ENCODE measurements at places on chromosomes 2 and 18.

DNA sequence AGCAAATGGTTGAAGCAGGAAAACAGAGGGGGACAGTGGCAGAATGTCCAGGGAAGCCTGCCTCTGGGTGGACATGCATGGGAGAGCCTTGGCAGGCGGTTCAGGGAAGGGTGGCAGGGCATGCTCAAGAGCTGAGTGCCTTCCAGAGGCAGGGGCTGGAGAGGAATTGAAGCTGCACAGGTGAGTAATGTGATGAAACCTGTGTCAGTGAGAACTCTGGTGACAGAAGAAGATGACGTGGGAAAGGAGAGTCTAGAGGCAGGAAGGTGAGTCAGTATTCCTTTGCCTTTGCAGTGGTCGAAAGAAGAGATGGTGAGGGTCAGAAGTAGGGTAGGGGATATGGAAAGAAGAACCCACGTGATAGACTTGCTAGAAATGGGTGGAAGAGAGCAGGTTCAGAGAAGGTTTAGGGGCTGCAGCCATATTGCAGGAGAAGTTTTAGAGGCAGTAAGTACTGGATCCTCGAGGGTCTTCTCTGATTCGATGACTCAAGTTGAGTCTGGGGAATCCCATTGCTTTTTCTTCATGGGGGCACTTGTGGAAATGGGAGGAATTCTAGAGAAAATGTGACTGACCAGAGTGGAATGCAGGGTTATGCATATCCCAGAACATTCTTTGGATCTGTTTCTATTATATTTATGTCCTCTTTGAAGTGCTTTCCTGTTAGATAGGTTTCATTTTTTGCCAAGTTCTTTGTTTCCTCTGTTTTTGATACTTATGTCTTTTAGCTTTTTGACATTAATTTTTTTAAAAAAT, 37.4 kb downstream of the TMEM87B start:
- DNase-seq: peak; percentile 83

- DNase-seq: no peak
These were observed 359.4 kb downstream of the PTPRM start for GRCh38 chr18:7926526-7926925.

GRCh38 chr2:133624551-133624950, 56.3 kb upstream of the NCKAP5 start:
- no peak for DNase-seq

DNA sequence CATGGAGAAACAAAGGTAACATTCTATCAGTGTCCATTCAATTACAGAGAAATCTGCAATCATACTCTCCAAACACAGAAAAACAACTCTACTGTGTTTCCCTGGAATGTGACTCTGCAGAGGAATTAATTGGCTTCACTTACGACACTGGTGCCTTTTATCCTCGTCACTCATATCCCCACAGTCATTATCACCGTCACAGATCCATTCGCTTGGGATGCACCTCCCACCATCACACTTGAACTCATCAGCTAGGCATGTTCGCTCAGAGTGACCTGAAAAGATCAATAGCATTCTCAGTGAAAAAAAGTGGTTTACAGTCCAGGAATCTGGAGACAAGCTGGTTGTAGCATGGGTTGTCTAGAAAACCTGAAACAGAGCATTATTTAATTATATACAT, 124.3 kb downstream of the DHRS9 start:
- no peak for DNase-seq

DNA sequence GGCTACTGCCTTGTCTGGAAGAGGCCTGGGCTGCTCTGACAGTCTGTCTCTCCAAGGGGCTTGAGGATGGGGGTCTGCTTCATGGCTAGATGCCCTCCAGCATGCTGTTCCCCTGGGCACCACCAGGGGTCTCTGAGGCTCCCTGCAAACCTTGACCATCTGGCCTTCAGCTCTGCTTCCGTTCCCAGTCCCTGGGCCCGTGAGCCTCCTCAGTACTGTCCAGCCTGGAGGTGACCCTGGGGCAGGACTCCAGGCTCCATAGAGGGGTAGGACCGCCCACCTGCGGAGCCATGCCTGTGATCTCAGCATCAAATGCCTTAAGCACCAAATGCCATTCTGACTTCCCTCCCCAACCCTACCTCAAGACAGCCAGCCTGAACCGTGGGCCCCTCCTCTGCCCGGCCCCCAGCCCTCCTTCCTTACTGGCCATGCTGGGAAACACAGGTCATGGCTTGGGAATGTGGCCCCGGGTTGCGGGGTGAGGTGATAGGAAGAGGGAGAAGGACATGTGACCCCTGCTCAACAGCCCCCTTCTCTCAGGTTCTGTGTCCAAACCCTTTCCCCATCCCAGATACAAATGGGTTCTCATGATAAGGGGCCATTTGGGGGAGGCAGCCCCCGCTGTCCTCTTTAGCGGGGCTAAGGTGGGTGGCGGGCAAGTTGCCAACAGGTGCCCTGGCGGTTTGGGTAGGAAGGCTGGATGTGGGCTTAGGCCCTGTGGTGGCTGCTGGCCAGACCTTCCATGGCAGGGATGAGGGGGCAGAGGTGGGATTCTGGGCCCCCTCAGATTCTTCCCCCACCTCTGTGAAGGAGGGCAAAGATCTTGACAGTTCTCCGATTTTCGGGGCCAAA, 25.0 kb downstream of the SPEG start:
- DNase-seq: peak; percentile 63

- DNase-seq: no peak
These were observed 109.0 kb upstream of the CBLN2 start for GRCh38 chr18:72652990-72653593.

GRCh38 chr18:44651478-44651877, 29.2 kb upstream of the SETBP1 start:
- peak; percentile 54 for DNase-seq

DNA sequence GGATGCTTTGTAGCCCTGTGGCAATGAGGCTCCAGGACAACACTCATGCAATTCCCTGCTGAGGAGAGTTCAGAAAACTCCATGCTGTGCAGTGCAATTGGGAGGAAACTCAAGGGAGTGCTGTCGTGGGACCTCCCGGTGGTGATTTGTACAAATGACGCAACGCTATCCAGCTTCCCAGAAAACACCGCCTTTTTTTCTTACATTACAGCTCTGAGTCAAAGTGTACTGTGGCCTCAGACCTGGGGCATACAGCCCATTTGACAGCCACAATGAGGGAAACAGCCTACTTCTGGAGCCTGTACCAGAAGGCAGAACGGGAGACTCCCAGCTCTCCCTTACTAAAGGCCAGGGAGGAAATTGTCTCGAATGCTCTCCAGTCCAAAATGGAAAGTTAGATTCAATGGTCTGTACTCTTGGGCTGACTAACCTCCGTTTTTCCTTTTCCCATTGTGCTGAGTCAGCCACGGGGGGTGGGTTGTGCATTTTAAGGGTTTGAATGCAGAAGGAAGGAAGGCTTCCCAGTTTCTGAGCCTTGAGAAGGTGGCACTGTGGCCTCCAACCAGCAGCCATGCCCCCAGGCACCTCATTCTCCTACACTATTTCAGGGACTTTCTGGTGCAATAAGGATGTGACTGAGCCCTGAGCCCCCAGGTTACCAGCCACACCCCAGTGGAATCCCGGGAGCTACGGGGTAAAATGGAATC, 16.4 kb upstream of the CYP1B1 start:
- DNase-seq: peak; percentile 80

- DNase-seq: no peak
These were observed 67.1 kb downstream of the RAB31 start for GRCh38 chr18:9775178-9775577.

DNA sequence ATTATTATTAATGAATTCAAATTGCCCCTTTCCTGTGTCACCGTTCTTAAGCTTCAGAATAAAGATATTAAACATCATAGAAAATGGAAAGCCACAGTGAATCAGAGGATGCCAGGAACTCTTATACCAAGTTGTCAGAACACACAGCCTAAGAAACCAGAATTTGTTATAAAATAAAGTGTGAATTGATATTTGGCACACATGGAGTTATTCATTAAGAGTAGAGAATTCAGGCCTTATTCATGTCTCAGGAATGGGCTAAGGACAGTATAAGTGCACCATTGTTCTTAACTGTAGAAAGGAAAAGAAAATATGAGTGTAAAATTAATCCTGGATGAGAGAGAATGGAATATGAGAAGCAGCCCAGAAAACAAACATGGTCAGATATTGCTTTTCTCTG, 86.7 kb upstream of the ATP8B1 start:
- DNase-seq: peak; percentile 12

- DNase-seq: peak; percentile 30
These were observed 130.3 kb upstream of the CXCR4 start for GRCh38 chr2:136248242-136248641.

GRCh38 chr2:84816426-84817026, 64.4 kb downstream of the TRABD2A start:
- DNase-seq: no peak

- no peak for DNase-seq
These were observed 112.3 kb downstream of the STK39 start for GRCh38 chr2:168135121-168135520.

DNA sequence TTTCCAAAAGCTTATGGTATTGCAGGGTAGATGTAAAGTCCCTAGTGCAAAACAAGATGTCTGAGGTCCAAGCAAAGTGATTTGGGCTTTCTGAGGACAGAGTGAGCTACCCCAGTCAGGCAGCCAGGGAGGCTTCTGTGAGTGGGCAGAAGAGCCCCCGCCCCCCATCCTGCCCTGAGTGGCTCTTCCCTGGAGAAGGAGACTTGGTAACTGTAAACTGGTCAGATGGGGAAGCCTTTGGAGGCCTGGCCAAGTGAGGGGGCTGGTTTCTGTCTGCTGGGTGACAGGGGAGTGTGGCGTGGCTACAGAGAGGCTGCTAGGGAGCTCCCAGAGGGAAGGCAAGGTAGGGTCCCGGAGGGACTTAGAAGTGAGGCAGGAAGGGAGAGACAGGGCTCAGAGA, 181.3 kb upstream of the HAAO start:
- no peak for DNase-seq

DNA sequence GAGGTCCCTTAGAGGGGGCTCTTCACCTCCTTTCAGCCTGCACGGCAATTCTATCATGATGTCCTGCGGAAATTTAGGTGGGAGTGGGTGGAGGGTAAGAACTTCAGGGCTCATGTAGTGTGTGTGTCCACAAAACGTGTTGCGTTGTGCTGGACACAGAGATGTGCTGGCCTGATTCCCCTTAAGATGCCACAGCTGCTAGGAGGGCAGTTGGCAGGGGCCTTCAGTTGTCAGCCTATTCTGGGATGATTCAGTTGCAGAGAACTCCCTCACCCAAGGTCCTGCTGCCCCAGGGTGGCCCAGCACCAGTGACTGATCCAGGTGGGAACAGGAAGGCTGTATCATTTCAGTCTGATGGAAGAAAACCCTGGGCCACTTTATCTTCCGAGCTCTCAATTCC, 1.0 kb upstream of the HJURP start:
- DNase-seq: no peak

DNA sequence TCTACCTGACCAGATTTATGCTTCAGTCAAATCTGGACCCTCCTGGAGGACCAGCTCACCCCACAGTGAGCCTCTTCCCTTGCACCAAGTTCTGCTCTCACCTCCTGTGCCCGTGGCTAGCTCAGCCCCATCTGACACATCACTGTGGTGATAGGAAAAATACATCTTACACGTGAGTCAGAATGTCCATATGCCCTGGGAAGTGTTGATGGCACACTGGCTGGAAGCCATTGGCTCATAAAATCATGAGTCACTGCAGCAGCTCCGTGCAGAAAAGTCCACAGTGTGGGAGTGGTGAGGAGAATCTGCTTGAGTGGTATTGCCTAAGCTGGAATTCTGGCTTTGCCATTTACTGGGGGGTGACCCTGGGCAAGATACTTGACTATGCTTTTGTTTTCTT, 42.6 kb upstream of the RAPGEF4 start:
- peak; percentile 99 for DNase-seq

- no peak for DNase-seq
These were observed 350.5 kb downstream of the KIAA1328 start for GRCh38 chr18:37179384-37179783.

DNA sequence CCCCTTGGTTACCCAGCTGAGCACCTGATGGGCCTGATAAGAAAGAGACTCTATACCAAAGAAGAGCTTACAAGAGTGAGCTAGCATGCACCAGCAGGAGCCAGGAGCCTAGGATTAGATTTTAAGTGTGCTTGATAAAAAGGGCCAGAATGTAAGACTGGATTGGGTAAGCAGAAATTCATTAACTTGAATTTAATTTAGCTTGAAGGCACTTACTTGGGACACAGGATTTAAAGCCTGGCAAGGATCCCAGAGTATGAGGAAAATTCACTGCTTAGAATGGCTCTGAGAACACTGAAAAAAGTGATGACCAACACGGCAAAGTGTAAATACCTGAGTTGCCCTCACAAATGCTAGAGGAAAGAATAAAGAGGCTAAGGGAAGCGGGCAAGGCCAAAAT, 91.3 kb upstream of the RBBP8 start:
- DNase-seq: peak; percentile 38

- DNase-seq: no peak
These were observed 48.9 kb downstream of the PSMD14 start for GRCh38 chr2:161357097-161357496.

GRCh38 chr2:43158259-43158880, 68.0 kb downstream of the ZFP36L2 start:
- DNase-seq: peak; percentile 75

DNA sequence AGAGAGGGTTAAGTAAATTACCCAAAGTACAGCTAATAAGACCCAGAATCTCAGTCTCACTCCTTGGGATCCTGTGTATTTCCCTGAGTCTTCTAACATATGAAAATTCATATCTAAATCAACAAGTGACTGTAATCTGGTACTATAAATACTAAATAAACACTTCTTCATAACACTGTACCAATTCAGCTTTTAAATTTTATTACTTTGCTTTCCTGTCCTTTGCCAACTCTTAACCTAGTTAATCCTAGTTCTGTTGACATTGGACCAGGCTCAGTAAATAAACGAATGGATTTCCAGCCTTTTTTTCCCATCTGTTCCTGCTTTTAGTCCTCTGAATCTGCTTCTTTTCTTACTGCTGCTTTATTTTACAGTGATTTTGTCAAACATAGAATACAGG, 13.8 kb downstream of the MRPL35 start:
- DNase-seq: no peak

GRCh38 chr2:24429197-24430074, 61.6 kb upstream of the NCOA1 start:
- peak; percentile 70 for DNase-seq

DNA sequence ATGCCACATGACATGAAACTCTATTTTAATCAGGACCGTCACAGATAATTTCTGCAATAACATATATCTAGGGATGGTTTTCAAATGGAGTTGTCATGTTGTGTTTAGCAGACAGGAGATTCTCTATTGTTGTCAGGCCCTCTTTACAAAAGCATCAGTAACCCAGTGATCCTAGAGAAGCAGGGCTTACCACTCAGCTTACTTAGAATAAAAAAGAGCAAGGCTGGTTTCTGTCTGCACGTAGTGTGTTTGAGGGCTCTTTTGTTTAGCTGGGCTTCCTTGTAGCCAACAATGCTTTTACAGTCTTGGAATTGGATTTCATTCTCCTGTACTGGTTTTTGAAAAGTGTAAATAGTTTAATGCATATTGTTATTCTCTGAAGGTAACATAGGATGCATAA, 210.5 kb upstream of the NRP2 start:
- DNase-seq: no peak

- DNase-seq: peak; percentile 35
These were observed 884 bp upstream of the RAPH1 start for GRCh38 chr2:203535784-203536585.

GRCh38 chr2:211957799-211958198, 580.8 kb downstream of the ERBB4 start:
- DNase-seq: no peak

- DNase-seq: peak; percentile 98
These were observed 92.7 kb upstream of the PARD3B start for GRCh38 chr2:204452464-204453023.

All from IMR-90 (cell line).